Astrocyte of the spinal cord (primary cell): ENCODE measurements at places on chromosomes 11 and 22.

DNA sequence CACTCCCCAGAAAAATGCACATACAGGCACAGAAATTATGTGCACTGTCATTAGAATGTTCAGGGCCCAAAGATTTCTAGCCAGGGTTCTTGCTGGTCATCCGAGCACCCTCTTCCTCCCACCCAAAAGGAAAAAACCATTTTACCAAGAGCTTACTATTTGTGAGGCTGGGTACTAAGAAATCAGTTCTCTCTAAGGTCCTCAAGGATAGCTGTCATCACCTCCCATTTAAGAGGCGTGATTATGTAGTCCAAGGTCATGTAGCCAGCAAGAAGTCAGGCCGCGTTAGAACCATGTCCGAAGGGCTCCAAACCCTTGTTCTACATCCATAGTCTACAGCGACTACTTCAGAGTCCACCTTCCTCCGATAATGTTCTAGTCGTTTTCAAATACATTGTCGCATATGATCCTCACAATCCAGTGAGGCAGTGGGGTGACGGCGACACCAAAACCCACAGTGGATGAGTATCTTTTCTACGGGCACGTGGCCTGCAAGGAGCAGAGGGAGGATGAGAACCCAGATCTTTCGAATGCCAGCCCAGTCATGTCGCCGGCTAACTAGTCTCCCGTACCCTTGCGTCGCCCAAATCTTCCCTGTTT is 634 bp downstream of the TIMM8B start:
- DNase-seq = peak; percentile 36

GRCh38 chr22:43293259-43293654 is 49.9 kb downstream of the SCUBE1 start:
- no peak for DNase-seq

DNA sequence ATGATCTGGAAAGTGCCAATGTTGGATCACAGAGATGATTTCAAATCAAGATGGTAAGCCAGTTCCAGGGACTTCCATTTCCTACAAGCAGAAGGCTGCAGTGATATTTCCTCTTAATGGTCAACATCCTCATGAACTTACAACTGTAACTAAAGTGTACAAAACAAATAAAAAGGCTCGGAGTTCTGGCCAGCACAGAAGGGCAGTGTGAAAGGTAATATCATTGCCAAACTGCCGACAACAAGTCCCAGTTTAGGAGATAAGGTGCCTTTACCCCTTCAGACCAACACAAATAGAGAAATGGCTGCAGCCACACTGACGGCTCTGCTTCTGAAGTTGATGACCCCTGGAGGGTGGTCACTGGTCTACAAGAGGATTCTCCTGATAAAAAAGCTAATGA is 91.1 kb downstream of the ETS1 start:
- DNase-seq = no peak

DNA sequence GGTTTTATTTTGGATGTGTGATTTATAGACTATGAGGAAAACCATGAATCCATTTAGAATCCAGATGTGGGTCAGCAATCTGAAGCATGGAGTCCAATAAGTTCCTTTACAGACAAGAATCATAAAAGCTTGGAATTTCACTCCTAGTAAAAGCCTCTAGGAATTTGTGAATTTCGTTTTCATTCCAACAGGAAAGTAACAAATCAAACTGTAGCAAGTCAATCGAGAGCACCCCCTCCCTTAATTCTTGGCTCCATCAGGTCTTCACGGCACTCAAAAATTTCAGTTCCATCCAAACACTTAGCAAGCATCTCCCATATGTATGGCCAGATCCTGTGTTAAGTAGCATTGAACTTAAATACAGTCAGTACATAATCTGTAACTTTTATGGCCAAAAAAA is 143.6 kb upstream of the POU2AF2 start:
- DNase-seq = no peak

DNA sequence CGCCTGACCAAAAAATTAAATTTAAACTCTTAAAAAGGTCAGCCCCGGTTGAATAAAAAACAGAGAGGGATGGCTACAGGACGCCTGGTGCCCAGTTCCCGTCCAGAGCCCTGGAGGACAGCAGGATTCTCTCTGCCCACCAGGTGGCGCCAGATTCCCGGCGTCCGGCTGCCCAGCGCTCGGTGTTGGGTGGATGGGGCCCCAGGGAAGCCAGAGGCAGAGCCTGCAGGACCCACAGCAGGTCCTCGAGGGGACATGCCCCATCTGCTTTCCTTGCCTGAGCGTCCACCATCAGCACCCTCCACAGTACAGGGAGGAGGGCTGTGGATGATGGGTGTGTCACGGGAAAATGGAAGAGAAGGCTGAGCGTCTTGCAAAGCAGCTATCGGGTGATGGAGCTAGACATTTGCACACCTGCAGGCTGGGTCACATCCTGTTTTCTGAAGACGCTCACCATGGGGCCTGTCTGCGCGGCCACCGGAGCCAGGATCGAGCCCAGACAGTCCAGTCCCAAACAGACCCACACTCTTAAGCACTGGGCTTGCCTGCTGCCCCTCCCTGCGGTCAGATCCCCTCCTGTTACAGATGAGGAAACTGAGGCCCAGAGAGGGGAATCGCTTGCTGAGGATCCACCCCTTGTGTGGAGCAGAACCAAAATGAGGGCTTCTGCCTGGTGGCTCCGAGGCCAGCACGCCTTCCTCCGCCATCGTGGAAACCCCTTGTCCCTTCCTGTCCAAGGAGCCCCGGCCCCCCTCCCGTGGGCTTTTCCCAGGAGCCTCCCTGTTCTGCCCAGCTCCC is 18.5 kb upstream of the CBX7 start:
- peak; percentile 64 for DNase-seq

- peak; percentile 52 for DNase-seq
Observed at GRCh38 chr11:118435290-118435892, 901 bp upstream of the KMT2A start.

DNA sequence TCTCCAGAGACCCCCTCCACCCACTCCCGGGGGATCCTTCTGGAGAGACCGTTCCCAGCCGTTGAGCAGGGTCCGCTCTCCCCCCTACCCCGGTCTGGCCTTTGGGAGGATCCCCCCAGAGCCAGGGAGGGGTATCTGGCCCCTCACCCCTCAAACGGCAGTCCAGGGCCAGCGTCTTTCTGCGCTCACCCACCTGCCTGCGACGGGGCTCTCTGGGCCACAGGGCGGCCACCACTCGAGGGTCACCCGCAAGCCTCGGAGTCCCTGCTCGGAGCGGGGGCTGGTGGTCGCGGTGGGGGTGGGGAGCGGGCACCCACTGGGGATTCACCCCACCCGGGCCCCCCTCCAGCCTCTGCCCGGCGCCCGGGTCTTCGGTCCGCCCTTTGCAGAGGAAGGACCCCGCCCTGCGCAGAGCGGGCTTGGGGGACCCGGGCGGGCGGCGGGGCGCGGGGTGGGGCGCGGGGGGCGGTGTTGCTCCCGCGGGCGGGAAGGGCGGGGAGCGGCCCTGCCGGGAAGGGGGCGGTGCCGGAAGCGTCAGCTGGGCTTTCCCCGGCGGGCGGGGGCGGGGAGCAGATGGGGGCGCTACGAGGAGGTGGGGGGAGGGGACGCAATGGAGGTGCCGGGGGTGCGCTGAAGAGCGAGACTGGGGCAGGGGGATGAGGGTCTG is 16.6 kb downstream of the CRELD2 start:
- peak; percentile 40 for DNase-seq

- no peak for DNase-seq
Observed at GRCh38 chr22:37930270-37930951, 23.0 kb downstream of the C22orf23 start.

DNA sequence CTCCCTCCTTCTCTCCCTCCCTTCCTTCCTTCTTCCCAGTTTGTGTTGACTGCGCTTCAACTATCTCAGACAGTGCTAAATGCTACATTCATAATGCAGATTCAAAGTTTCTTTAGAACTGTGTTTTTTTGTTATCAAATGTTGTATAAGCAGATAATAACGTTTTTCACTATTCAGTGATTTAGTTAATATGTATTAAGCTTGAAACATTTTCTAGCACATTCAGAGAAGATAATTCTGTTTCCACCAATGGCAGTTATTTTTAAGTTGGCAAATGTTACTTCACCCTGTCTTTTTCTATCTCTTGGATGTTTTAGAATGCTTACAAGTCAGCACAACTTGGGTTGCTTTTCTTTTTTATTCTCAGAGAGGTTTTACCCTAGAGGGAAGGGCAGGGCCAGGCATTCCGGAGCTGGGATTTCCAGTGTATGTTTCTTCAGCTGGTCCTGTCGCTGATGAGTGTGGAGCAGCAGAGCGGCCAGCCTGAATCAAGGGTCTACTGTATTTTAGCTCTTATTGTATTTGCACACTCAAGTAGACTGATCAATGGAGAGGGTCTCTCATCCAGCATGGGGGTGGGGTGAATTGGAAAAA is 162.3 kb upstream of the ARHGAP20 start:
- no peak for DNase-seq

GRCh38 chr22:38638728-38639127 is 17.5 kb downstream of the FAM227A start:
- DNase-seq = no peak

DNA sequence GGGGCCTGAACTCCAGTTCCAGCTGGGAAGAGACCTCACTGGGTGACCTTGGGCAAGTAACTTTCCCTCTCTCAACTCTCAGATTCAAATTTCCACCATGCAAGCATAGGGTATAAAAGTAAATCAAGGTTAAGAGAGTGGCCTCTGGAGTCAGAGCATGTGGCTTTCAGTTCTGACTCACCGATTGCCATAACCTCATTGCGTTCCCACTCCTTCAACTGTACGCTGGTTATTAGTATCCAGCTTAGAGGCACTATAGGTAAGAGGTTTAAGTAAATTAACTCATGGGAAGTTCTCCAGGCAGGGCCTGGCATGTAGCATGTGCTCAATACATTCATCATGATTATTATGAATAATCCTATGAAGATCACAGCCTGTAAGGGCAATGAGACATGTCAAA is 88.3 kb downstream of the FBXO7 start:
- no peak for DNase-seq

DNA sequence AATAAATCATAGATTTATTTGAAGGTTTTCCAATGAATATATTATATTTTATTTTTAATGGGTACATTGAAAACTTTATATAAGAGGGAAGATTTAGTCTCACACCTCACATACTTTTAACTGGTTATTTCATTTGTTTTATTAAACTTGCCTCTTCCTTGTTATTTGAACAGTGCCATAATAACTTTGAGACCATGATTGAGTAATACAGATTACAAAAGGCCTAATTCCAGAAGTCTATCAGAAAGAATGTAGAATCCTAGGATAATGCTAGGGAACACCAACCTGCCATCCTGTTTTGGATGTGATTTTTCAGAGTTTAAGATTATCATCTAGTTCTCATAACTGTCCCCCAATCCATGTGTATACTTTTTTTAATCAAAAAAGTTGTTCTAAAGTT is 102.7 kb upstream of the BIRC3 start:
- no peak for DNase-seq

- no peak for DNase-seq
Observed at GRCh38 chr22:43419371-43420080, 7.7 kb downstream of the MPPED1 start.

- DNase-seq = no peak
Observed at GRCh38 chr11:60874421-60875365, 7.4 kb downstream of the ZP1 start.

GRCh38 chr11:132873841-132874240 is 658.5 kb downstream of the OPCML start:
- DNase-seq = no peak

DNA sequence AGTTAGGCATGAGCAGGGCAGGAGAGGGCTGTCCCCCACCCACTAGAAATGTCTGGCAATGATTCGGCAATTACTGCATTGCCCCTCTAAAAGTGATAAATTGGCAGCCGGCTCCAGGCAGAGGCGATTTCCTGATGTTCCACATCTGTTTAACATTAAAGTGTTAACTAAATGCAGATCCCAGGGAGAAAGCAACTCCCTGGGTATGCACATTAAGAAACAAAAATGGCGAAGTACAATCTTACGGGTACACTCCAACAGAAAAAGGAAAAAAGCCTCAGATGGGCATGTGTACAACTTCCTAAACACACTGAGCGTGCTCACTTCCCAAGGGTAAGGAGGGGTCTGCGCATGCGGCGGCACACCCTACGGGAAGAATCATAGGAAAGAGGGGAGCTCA is 314.4 kb downstream of the CASP12 start:
- DNase-seq = no peak

GRCh38 chr11:2410616-2411015 is 10.1 kb downstream of the TSSC4 start:
- DNase-seq = no peak

DNA sequence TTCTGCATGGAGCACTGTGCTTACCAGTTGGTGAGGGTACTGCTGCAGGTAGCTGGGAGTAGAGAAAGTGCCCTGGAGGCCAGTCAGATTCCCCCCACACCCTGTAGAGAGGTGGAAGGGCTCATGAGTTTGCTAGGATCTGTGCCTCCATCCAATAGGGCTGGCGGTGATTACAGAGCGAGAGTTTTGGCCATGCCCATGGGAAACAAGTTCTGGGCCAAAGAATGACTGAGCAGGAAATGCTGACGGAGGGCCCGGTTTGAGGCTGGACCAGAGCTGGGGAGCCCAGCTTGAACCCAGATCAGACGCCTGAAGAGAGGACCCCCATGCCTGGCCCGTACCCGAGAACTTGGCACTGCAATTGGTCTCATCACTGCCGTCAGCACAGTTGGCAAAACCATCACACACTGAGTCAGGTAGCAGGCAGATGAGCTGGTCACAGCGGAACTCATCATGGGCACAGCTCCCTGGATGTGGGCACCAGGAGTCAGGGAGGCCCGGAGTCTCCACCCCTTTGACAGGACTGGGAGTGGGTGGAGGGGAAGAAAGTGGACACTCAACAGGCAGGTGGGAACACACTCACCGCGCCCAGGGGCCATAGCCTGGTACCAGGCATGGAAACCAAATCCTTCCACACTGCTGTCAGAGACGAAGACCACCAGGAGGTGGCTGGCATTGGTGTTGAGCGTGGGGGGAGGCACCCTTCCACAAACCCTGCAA is 2.1 kb downstream of the MFRP start:
- no peak for DNase-seq

GRCh38 chr11:44834846-44835245 is 108.1 kb downstream of the TSPAN18 start:
- no peak for DNase-seq

GRCh38 chr22:29082826-29083545 is 10.2 kb downstream of the KREMEN1 start:
- no peak for DNase-seq

GRCh38 chr22:43129426-43130425 is 13.5 kb downstream of the MCAT start:
- no peak for DNase-seq

- DNase-seq = no peak
Observed at GRCh38 chr11:121533601-121534000, 80.8 kb upstream of the SORL1-AS1 start.

DNA sequence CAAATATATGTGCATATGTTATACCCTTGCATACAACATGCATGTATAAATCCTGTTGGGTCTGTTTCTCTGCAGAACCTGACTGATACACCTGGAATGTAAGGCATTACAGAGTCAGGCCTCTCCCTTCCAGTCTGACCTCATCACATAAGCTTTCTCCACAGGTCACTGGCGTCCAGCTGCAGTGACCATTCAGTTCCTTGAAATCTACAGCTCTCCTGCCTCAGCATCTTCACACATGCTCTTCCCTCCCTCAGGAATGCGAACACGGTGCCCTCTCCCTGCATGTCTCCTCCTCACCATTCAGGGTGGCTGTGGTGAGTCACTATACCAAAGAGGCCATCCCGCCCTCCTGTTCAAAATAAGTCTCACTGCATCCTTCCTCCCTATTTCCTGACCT is 657.8 kb upstream of the B3GAT1 start:
- DNase-seq = no peak

- DNase-seq = peak; percentile 25
Observed at GRCh38 chr11:13009476-13009920, 382 bp downstream of the RASSF10 start.

GRCh38 chr11:12809864-12810567 is 135.8 kb downstream of the TEAD1 start:
- DNase-seq = no peak
